ENCODE measurements at places on chromosomes 1 and 21. TPM values are rescaled to one million over a fixed set of nuclear protein-coding genes. Genes with fewer than 3 reads are reported as not detected.

DNA sequence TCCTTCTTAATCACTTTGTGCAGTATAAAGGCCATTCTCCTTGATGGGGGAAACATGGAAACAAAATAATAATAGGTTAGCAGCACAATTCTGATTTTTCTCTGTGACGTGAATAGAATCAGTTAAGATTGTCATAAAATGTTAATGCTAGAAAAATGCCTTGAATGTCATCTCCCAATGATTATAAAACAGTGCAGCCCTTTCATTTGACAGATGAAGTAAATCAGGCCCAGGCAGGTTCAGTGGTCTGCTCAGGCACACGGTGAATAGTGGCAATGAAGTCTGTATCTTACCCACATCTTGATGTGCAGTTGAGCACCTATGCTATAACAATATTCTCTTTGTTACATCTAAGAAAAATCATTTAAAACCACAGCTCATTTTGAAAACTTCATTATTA, 32.2 kb upstream of the ZNF281 start:
- no peak for DNase-seq

NGF gene
- total RNA-seq: not detected

- DNase-seq: no peak
These were observed 182.9 kb downstream of the NPHP4 start for GRCh38 chr1:5809207-5809788.

DNA sequence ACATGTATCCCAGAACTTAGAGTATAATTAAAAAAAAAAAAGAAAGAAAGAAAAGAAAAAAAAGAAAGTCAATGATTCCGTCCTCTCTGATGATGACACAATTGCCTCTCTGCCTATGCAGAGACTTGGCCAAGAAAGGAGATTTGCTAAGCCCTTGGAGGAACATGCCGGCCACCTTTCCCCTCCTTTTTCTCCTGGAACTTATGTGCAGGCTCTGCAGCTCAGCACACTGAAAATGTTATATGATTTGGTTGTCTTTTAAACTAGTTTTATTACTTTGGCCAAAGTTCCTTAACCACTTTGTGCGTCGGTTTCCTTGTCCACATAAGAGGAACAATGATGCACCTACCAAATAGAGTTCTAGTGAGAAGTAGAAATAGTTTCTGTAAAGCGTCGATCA, 111.4 kb upstream of the ZNF644 start:
- no peak for DNase-seq

DNA sequence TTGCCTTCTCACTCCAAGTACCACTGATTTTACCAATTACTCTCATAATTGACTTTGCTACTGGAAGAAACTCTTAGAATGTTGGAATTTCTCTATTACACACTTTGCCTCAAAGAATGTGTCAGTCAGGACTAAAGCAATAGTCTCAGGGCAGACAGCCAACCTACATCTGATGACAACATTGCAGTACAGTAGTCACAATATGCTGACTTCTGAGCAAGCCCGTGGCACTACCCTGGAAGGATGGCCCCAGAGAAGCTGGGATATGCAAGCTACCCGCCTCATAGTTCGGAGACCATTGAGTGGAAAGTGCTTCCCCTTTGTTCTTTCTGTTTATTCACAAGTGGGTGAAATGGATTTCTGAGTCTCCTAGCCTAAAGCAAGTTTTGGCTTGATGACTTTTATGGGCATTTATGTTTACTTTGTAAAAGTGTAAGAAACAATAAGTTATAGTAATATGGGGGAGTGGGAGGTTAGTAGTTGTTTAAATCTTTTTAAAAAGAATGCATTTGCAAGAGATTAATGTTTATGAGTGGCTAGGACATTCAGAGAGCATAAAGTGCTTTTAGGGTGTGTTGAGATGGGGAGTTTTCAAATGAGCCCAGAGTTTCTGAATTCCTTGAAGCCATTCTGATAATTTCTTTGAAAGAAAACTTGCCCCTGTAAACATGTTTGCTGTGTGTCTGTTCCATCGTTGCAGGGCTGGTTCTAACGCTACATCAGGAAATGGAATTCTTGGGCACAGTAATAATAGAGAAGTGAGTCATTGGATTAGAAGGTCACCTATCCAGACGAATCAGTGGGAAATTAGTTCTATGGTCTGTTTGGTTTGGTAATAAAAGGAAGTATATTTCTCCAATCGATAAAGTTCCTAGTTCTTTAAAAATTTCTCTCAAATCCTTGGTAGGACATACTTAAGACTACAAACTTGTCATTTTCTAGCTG, 63.8 kb downstream of the LMO4 start:
- DNase-seq: no peak

- DNase-seq: no peak
These were observed 6.0 kb downstream of the TEX35 start for GRCh38 chr1:178518894-178519293.

RAB42 gene
- 0.27 TPM for total RNA-seq

DNA sequence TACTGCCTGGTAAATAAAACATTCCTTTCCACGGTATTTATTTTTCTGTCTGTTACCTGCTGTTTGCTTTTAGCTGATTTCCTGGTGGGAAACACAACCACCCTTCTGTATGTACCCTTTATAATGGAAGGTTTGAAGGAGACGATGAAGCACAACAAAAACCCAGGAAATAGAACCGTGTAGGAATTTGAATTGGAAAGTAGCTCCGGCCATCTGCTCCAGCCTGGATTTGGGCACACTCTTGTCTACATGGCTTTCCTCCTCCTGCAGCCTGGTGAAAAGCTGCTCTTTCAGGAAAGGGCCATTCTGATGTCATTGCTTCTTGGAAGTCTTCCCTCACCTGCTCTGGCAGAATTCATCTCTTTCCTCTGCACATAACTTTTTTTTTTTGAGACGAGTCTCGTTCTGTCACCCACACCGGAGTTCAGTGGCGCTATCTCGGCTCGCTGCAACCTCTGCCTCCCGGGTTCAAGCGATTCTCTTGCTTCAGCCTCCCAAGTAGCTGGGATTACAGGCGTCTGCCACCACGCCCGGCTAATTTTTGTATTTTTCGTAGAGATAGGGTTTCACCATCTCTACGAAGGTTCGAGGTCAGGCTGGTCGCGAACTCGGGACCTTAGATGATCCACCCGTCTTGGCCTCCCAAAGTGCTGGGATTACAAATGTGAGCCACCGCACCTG, 2.7 kb downstream of the AK4 start:
- DNase-seq: no peak

DNA sequence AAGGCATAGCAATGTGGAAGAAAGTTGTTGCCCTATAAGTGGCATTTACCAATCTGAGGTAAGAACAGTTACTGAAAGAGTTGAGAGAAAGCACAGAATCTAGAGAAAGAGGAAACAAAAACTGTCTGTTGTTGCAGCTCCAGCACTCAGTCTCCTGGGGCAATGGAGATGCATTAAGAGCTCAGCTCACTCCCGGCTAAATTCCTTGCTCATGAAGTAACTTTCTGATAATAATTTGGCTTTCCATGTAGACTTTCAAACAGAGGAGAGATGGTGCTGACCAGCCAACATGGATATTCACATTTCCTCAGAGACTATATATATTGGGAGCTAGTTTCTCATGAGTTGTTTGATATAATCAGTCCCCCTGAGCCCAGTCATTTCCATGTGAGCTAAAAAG, 135.3 kb downstream of the GDAP2 start:
- DNase-seq: no peak

GRCh38 chr21:26544201-26544775, 28.8 kb downstream of the CYYR1 start:
- DNase-seq: no peak

DNA sequence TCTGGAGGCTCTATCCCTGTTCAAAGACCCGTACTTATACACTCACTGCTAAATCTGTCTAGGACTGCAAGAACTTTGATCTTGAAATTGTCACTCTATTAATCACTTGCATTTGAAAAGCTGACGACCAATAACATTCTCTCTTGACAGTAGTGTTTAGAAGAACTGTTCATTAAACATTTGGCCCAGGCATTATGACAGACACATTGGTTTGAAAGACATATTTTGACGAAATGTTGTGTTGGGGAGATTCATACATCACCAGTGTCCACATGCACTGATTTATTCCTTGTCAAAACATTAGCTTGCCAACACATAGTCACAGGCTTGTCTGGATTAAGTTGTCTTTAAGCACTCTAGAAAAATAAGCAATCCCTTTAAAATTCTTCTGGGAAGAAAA, 951.3 kb downstream of the ADGRL2 start:
- DNase-seq: no peak

- no peak for DNase-seq
These were observed 17.9 kb upstream of the H3-3A start for GRCh38 chr1:226044514-226045101.

DNA sequence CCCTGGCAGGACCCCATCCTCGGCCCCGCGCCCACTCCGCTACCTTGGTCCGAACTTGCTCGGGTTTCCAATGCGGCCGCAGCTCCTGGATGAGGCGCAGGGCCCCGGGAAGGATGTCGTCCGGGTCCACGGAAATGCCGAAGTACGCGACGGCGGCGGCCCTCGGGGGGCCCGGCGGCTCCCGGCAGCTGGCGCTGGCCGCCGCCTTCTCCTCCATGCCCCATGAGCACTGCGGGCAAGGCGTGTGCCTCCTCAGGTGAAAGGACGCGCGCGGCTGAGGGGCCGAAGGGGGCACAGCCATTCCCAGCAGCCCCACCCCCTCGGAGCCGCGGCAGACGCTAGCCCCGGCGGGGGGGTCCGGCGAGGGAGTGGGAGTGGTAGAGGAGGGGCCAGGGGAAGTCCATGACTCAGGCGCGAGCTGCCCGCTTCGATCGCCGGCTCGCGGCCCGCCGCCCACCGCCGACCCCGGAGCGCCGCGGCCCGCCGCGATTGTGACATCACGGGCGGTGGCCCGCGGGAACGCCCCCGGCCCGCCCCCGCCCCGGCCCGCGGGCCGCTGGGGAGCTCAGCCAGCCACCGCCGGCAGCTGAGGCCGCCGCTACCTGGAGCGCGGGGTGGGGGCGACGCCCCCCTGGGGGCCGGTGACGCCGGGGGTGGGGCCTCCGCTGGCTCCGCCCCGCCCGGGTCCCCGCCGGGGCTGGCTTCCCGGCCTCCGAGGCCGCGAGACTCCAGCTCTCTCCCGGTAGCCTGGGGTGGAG, at the start of gene ETNK2:
Gene ETNK2, minus strand, starts transcription at position 493 of the 758 bp plus-strand sequence. Its CDS starts 192 bp downstream, at position 301.
- peak; percentile 9 for DNase-seq

SH2D1B gene
- 0.10 TPM for total RNA-seq

GRCh38 chr1:82284213-82284612, 483.5 kb downstream of the ADGRL2 start:
- DNase-seq: no peak

DNA sequence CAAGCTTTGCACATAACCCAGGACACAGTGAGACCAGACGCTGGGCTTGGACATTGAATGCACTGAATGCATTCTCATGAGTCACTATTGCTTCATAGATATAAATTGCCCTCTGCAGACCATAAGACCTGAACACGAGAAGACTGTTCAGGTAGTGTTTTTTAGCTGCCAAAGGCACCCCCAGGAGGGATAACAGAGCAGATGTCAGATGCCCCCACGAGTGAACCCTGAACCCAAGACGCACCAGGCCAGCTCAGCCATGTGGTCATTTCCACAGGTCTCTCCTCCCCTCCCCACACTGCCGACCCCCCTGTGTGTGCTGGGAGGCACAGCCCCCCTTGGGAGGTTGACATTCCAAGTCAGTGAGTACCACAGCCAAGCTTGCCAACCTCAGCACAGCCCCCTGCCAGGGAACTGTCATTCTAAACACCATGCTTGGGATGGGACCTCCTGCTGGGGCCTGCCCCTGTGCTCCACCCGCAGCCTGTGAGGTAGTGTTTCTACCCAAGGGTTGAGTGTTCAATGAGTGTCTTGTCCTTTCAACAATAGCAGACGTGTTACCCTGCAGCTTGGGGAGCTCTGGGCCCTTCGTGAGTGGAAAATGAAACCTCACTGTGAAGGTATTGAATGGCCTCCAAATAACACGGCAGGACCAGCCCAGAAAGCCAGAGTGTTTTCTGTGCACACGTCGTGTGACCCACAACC, 68.2 kb downstream of the PSMG1 start:
- no peak for DNase-seq

PRAMEF6 gene
- not detected for total RNA-seq

DNA sequence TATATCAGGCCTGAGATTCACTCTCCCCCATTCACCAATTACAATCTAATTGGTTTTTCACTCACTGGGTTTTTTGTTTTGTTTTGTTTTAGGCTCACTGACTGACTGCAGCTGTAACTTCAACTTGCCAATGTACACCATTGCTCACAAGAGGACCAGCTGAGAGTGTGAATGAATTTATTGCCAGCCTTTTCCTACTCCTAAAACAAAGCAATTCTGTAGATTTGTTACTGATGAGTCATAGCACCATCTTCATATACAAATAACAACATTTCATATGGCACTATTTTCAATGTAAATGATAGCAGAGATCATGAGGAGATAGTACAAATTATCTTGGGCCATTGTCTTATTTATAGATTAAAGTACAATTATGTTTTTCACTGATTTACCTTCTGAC, 76.0 kb upstream of the DPYD start:
- DNase-seq: no peak

DNA sequence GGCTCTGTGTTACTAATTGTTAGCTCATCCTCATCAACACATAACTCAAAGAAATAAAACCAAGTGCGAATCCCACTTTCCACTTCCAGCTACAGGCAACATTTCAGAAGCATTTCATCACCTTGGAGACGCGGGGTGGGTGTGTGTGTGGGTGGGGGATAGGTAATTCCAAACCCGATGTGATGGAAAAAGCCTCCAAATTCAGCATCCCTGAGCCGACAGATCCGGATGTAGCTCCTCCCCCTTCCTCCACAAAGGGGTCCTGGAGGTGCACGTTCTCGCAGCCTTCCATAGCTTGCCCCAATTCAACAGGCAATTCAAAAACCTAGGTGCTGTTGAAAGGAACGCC, 486 bp downstream of the HSPA13 start:
- no peak for DNase-seq

- DNase-seq: no peak
These were observed 119.6 kb upstream of the RUNX1 start for GRCh38 chr21:35168735-35169134.

GRCh38 chr1:172812118-172812517, 153.2 kb downstream of the FASLG start:
- no peak for DNase-seq

GRCh38 chr1:220882061-220882891, 3.0 kb downstream of the HLX start:
- no peak for DNase-seq

KIF2C gene
- total RNA-seq: 72.9 TPM

DNA sequence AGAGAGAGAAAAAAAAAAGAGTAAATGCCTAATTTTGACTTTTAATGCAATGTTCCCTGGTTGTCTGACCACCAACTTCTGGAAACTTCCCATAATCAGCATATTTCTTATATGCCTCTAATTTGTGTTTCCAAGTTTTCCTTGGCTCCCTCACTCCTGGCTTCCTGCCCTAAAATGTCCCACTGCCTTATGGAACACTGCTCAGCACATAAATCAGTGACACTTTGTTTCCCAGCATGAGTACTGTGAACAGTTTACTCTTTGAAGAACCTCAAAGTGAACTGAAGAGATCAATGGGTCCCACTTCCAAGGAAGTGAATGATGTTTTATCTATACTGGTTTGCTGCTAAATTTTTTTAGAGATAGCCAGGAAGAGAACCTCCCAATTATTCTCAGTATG, 271.3 kb upstream of the PRMT6 start:
- no peak for DNase-seq

NHLH1 gene
- 0.66 TPM for total RNA-seq

LCA5L gene
- total RNA-seq: not detected

Data from activated T-helper 1 cell treated with anti-CD3 and anti-CD28 coated beads, Interleukin-12 subunit alpha, Interleukin-12 subunit beta, Interleukin-2, Interleukin-4 antibody, amounts not matched to agents 30 ng/mL and 10 ng/mL and 1 ng/mL, durations not matched to agents 14 hours and 24 hours and 36 hours (primary cell).